ENCODE measurements at places on chromosomes 4 and X.

- DNase-seq = no peak
Measured at GRCh38 chr4:140866492-140867005, 110.4 kb upstream of the TBC1D9 start.

- DNase-seq = no peak
Measured at GRCh38 chr4:113505044-113505443, 256.5 kb downstream of the CAMK2D start.

- DNase-seq = no peak
Measured at GRCh38 chrX:49951524-49952193, 29.3 kb downstream of the CLCN5 start.

DNA sequence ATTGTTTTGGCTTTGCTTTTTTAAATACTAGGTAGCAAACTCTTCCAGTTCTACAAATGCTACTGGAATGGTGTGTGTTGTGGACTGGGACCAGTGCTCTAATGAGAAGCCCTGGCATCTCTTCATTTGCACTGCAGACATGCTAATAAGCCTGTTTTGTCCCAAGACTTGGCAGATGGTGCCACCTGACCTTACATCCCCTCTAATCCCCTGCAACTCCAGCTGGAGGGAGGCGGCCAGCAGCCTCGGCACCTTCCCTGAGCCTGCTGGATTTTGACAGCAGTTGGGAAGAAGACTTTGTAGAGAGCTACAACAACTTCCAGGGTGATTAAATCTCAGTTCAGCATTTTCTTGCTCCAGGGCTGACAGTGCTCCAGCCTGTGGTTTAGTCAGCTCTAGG, 200.0 kb downstream of the DCLK2 start:
- no peak for DNase-seq

DNA sequence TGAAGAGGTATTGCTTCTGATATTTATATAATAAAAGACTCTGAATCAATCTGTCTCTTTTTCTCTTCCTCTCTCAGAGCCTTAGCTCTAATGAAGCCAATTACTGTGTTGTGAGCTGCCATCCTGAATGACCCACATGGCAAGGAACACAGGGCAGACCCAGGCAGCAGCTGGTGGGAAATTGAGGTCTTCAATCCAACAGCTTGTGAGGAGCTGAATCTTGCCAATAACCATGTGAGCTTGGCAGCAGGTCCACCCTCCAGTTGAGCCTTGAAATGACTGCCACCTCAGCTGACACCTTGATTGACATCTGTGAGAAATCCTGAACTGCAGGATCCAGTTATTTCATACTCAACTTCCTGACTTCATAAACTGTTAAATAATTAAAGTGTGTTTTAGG, 149.4 kb downstream of the NDST4 start:
- no peak for DNase-seq

DNA sequence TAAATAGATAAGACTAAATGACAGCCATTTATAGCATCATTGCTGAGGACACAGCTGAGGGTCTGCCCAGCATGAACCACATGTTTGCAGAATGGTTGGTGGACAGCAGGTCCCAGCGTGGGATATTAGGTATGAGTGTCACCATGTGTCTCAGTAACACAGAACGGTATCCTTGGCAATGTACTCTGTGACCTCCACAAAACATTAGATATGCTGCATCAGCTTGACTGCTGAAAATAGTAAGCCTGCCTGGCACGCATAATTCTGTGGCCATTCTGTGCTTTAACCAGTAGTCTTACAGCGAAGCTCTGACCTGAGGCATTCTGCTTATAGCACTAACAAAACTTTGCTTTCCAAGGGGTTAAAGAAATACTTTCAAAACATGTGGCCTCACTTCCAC, 32.0 kb downstream of the LIMCH1 start:
- DNase-seq = no peak

DNA sequence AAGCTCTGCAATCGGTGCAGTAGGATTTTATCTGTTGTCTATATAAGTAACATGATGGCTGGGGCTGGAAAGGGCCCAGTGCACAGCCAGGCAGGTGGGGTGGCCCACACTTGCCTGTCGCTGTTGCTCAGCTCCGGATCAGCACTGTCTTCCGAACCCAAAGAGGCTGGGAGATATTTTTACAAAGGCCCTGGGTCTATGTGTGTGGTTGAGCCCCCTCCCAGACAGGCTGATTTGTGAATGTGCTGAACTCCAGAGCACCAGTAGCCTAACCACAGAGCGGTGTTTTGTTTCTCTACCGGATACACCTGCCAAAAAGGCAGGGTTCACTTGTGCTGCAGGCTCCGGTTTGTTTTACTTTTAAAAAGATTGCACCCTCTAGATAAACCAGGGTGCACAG, 33.5 kb upstream of the CHRNA9 start:
- peak; percentile 83 for DNase-seq

GRCh38 chrX:53122013-53122412, 28.1 kb downstream of the KANTR start:
- DNase-seq = no peak

GRCh38 chr4:118918388-118918787, 29.7 kb downstream of the SYNPO2 start:
- no peak for DNase-seq

DNA sequence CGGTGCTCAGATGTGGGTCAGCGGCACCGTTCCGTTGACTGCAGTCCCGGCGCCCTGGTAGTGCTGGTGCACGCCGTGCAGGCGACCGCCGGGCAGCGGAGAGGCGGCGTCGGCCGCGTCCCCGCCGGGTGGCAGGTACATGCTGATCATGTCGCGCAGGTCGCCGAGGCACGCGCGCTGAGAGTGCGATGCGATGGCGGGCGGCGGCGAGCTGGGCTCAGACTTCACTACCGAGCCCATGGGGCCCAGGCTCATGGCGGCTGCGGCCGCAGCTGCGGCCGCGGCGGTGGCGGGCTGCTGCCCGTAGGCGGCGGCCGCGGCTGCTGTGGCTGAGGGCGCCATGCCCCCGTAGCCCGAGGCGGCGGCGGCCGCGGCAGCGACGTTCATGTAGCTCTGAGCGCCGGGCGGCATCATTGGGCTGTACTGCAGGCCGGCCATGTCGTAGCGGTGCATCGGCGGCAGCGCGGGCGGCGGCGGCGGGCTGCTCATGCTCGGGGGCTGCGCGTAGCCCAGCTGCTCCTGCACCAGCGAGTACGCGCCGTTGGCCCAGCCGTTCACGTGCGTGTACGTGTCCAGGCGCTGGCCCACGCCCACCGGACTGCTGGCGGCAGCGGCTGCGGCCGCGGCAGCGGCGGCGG, 1.0 kb downstream of the SOX3 start:
- no peak for DNase-seq
